NCI-H2081 treated with DMSO at 0.1 percent for 48 hours (cell line): ENCODE measurements at places on chromosomes 7 and 10.

GRCh38 chr10:31751051-31751737 lies 177.4 kb downstream of the ARHGAP12 start:
- no peak for DNase-seq

GRCh38 chr10:121633056-121633455 lies 34.8 kb upstream of the FGFR2 start:
- DNase-seq: no peak

DNA sequence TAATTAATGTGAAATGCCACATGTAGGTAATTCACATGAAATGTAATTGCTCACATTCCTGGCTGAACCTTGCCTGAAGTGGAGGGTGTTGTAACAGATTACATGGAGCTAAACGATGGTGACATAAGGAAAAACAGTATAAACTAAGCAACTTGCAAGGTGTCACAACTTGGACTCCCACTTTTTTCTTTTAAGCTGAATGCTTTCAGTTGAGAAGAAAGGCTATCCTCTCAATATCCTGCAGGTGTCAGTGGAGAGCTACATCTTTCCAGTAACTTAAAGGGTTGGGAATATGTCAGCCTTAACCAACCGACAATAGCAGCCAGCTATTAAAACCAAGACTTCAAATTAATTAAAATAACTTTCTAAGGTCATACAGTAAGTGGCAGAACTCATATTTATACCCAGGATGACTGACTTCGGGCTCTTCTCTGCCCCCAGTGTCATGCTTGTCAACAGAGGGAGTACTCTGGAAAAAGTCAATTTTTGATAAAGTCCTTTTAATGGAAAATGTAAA lies 33.7 kb downstream of the NRBF2 start:
- DNase-seq: peak; percentile 14

- no peak for DNase-seq
Observed at GRCh38 chr7:74193054-74193453, 16.8 kb upstream of the LAT2 start.

GRCh38 chr7:92794391-92794790 lies 42.0 kb downstream of the CDK6 start:
- no peak for DNase-seq

DNA sequence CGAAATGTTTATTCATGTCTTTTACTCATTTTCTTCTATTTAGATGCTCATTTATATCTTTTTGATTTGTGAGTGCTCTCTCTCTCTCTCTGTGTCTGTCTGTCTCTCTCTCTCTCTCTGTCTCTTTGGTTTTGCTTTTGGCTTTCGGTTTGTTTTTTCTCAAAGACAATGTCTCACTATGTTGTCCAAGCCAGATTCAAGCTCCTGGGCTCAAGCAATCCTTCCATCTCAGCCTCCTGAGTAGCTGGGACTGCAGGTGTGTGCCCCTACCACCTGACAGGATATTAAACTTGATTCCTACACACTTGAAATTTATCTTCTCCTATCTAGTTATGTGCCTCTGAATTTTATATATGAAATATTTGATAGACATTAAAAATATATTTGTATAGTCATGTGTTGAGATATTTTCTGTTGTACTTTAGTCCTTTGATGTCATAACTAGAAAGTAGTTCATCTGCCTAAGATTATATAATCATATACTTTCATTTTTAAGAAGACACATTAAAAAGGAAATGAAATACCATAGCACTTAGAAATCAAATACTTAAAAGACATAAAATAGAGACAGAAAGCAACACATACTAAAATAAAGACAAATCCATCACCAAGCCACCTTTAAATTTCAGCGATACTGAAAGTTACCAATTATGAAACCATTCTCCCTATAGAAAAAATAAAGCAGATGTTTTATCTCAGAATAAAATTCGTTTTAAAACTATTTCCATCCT lies 68.1 kb upstream of the SFMBT2 start:
- no peak for DNase-seq

- no peak for DNase-seq
Observed at GRCh38 chr10:82564353-82565196, 689.6 kb downstream of the NRG3 start.

- DNase-seq: no peak
Observed at GRCh38 chr10:51048792-51049191, 25.5 kb upstream of the PRKG1 start.

- peak; percentile 24 for DNase-seq
Observed at GRCh38 chr7:125059861-125060456, 130.3 kb upstream of the POT1 start.

DNA sequence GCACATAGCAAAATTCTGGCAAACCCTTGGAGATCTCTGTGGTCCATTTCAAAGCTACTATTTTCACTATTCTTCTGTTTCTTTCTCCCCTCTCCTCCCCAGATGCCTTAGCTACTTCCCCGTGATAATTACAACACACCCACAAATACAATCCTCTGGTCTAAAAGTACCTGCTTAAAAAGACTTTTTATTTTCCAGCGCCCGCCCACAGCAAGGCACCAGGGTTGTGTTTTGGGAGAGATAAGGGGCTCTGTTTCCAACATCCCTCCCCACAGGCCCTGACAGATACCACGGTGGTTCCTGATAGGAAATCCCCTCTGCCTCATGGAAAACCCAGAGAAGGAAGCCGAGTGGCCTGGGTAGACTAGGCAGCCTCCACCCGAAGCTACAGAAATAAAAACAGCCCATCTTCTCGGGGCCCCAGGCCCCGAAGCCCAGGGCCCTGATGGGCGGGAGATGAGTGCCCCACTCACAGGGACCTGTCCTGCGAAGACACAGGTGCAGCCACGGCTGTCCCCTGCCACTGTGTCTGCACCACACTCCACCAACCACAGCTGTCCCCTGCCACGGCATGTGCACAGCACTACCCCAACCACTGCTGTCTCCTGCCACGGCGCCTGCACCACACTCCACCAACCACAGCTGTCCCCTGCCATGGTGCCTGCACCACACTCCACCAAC lies 19.7 kb downstream of the CALML5 start:
- no peak for DNase-seq

- DNase-seq: no peak
Observed at GRCh38 chr10:51672039-51672535, 27.3 kb downstream of the CSTF2T start.

DNA sequence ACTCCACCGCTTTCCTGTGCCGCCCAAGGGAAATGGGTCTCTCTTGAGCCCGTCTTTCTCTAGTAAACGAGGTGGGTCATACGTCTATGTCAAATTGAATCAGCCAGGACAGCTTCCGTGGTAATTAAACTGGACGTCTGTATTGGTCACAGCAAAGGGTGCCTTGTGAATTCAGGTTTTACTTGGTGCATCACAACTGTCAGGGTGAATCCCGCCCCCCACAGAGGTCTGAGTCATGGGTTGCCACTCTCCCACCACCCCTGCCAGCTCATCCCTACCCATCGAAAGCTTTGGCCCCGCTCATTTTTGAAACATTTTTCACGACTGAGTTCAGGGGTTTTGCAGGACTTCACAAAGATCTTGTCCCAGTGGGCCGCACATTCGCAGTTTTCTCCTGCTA lies 8.0 kb upstream of the SP8 start:
- DNase-seq: no peak

DNA sequence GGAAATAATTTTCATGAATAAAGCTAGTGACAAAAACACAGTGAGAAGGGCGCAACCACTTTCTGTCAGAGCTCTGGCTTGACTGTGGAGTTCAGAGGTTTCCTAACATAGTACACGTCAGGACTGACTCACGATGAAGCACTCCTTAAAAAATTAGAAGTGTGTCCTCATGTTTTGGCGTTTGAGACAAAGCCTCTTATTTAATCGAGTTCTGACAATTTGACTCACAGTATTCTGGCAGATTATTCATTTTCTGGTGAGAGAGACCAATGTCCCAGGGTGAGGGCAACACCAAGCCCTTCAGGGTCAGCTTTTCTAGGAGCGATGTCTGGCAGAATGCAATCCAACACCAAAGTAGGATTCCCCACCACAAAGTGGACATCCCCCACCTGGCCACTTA lies 108.7 kb downstream of the DIP2C start:
- DNase-seq: no peak

DNA sequence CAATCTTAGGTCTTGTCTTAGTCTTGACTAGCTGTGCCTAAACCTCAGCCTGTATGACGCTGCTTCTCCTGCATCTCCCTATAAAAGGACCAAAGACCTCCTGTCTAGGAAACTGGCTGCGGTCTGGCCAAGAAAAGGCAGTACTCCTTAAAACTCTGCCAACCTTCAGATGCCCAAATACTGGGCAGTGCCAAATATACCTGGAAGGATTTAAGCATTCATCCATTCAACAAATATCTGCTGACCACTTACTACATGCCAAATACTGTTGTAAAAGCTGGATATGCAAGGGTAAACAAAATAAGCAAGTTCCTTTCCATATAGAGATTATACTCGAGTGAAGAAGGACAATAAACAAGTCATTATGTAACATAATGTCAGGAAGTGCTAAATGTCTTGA lies 135.8 kb downstream of the HBP1 start:
- DNase-seq: no peak

DNA sequence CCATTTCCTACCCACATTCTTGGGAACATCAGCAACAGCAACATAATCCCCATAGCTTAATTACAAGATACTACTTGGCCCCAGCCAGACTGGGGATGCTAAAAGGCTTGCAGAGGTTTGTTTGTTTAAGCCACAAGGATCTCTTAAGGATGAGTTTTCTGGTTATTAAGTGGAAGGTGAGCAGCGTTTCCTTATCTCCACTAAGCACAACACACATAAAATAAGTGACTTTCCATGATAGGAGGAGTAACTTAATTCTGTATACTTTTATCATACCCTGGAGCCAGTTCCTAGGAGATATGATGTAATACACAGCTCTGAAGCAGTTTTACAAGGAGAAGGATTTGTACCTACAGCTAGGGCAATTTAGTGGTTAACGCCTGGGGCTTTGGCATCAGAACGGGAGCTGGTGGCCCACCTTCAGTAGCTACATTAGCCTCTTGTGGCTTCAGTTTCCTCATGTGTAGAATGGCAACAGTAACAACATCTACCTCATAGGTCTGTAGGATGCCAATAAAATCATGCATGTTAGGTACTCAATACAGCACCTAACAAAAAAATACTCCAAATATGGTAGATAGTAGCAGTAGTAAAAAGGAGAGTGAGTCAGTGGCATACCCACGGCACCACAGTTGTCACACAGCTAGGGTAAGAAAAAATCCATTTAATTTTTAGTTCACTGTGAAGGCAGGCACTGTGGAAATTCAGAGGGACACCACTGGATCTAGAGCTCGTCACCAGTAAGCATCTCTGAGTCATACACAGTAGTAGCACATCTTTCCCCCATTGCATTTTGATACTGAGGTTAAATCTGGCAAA lies 55.2 kb downstream of the DOCK4 start:
- DNase-seq: no peak

DNA sequence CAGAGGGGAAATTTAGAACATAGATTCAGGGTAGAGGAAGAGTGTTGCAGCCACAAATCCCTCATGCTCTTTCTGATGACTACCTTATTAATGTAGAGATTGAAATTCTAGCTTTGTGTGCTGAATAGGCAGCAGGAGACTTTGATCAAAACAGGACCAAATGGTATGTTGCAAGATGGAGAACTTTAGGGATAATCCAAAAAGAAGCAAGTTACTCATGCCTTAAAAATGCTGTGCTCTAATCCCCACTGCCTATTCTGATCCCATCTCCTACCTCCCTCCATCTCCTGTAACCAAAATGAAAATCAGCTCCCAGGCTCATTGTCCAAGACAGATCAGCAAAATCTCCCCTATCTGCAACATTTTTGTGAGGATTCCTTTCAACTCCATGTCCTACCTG lies 31.3 kb downstream of the CH25H start:
- no peak for DNase-seq
